T-cell (primary cell): ENCODE measurements at places on chromosomes 11 and 22. TPM values are rescaled to one million over a fixed set of nuclear protein-coding genes. Genes with fewer than 3 reads are reported as not detected.
A peak's percentile ranks its signal among the peaks of the same experiment; 100 is the strongest.

The TUB gene
- 0.20 TPM for total RNA-seq

The SEPTIN5 gene
- total RNA-seq = 0.33 TPM

The UBQLNL gene
- total RNA-seq = 0.46 TPM

The MIOX gene
- total RNA-seq = 0.54 TPM

The RTN4R gene
- 3.0 TPM for total RNA-seq

DNA sequence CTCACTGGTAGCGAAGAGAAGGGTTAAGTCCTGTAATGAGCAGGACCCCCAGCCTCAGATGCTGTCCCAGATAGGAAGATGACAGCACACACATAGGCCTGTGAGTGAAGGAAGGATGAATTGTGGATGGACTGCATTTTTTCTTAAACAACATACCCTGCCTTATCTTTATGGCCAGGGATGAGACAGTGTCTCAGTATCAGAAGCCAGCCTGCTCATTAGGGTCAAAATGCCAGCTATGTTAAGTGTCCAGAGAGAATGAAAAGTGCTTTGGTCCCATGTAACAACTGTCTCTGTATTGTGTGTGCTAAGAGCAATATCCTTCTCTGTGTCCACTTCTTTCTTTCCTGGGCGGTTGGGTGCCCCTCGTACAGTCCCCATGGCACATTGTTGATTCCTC lies 30.2 kb downstream of the PPFIBP2 start:
- DNase-seq = no peak

DNA sequence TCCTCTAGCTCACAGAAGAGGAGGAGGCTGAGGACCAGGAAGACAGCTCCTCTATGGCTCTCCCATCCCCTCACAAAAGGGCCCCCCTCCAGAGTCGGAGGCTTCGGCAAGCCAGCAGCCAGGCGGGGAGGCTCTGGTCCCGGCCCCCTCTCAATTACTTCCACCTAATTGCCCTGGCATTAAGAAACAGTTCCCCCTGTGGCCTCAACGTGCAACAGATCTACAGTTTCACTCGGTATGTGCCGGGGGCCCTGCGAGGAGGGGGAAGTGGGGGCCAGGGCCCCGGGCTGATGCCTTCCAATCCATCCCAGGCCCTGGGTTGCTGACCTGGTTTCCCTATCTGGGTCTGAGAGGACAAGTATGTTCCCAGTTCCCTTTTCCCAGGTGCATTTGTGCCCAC lies 7.9 kb downstream of the FOXR1 start:
- no peak for DNase-seq

- DNase-seq = no peak
These were observed 72.6 kb downstream of the HIPK3 start for GRCh38 chr11:33329705-33330329.

- DNase-seq = no peak
These were observed 4.1 kb upstream of the SAC3D1 start for GRCh38 chr11:65036931-65037330.

The C11orf97 gene
- not detected for total RNA-seq

- DNase-seq = no peak
These were observed 55.6 kb downstream of the TCF20 start for GRCh38 chr22:42214633-42215415.

The WNT11 gene
- 0.82 TPM for total RNA-seq

The LUZP2 gene
- total RNA-seq = not detected

DNA sequence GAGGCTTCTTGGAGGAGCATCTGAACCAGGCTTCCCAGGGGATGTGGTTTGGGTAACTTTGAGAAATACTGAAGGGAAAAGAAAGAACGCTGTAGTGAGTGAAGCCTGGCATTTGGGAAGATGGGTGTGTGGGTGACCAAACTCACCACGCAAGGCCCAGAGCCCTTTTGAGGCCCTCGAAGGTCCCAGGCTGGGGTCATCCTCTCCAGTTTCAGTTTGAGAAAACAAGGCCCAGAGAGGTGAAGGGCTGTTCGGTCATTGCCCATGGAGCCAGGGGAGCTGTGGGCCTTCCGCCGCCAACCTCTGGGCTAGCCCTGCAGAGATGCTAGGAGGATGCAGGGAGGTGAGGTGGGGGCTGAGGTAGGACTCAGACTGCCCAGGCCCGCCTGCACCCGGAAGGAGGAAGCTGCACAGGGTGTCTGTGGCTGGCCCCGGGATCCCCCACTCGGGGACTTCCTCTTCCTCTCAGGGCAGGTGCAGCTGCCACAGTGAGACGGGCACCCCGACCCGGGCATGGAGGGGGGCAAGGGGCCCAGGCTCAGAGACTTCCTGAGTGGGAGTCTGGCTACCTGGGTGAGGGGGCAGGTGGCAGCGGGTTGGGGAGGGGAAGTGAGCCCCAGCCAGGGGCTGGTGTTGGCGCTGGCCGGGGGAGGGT lies at the start of gene CCDC88B:
CCDC88B (plus strand) TSS at position 451 of the 655 bp plus-strand sequence; CDS start at position 514, 63 bp downstream.
- peak; percentile 90 for DNase-seq

- DNase-seq = no peak
These were observed 58.8 kb downstream of the MCM5 start for GRCh38 chr22:35458547-35459422.

- no peak for DNase-seq
These were observed 3.2 kb downstream of the SEZ6L start for GRCh38 chr22:26172389-26172990.

The CTTN gene
- 2.6 TPM for total RNA-seq

DNA sequence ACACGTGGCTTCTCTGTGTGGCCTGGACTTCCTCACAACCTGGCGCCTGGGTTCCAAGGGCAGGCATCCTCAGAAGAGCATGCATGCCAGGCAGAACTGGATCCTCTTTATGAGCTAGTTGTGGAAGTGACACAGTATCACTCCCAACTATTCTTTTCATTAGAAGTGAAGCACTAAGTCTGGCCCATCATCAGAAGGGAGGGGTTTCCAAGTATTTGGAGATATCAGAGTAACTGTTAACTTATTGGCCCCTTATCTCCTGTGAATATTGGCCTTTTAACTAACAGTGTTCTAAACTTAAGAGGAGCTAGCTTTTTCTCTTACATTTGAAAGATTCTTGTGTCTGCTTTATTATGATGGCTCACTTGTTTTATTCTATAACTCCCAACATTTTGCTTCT lies 35.5 kb downstream of the FDX1 start:
- DNase-seq = no peak

GRCh38 chr11:20599221-20600019 lies at the start of gene SLC6A5:
Gene SLC6A5, plus strand, starts transcription at chr11:20599608. Its CDS starts 65 bp downstream, at chr11:20599673.
- DNase-seq = peak; percentile 6

DNA sequence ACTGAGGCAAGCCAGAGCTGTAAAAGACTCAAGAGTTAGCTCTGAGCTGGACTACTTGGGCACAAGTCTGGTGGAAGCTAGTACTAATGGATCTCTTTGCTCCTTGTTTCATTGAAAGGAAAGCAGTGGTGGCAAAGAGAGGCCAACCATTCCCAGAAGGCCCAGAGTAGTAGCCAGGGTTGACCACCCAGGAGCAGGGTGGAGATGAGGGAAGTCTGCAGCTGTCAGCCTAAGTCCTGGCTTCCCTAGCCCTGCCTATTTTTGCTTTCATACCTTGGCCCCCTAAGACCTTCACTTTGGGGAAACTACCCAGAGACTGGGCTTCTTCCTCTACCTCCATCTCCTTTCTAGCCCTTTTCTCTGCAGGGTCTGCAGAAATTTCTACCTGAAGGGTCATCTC lies 155.0 kb upstream of the NCAM1 start:
- no peak for DNase-seq

The OR8K1 gene
- not detected for total RNA-seq

- DNase-seq = no peak
These were observed 81.8 kb downstream of the DGCR2 start for GRCh38 chr22:19040391-19040861.

- no peak for DNase-seq
These were observed 141.9 kb downstream of the TMEM135 start for GRCh38 chr11:87179621-87180020.

The NOL12 gene
- 50.0 TPM for total RNA-seq

The HBB gene
- 0.73 TPM for total RNA-seq

DNA sequence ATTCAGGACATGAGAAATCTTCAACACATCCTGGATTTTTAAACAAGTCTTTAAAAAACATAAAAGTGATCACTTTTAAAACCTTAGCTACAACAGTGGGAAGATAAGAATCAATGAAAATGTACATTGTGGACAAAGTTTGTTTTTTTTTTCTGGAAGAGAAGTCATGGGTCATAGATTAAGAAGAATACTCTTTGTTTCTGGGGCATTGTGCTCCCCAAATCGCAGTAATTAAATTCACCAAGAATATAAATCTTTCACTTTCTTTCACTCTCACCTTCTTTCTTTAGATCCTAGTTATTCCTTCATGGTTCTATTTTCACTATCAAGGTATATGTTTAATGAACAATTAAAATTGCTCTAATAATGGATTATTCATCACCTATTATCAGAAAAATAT lies 132.6 kb upstream of the PGR start:
- DNase-seq = no peak

- peak; percentile 50 for DNase-seq
These were observed 25.0 kb upstream of the SUSD2 start for GRCh38 chr22:24156141-24156912.

- no peak for DNase-seq
These were observed 395.6 kb downstream of the LARGE1 start for GRCh38 chr22:33524511-33525260.

The EHBP1L1 gene
- 157 TPM for total RNA-seq

The HOATZ gene
- not detected for total RNA-seq

GRCh38 chr22:50030297-50031188 lies 18.0 kb upstream of the IL17REL start:
- DNase-seq = peak; percentile 80

The TIGD3 gene
- total RNA-seq = 0.92 TPM

GRCh38 chr11:72079819-72080325 lies 470 bp downstream of the NUMA1 start:
- no peak for DNase-seq

The GAB2 gene
- 5.4 TPM for total RNA-seq

The KLHL35 gene
- 1.5 TPM for total RNA-seq

DNA sequence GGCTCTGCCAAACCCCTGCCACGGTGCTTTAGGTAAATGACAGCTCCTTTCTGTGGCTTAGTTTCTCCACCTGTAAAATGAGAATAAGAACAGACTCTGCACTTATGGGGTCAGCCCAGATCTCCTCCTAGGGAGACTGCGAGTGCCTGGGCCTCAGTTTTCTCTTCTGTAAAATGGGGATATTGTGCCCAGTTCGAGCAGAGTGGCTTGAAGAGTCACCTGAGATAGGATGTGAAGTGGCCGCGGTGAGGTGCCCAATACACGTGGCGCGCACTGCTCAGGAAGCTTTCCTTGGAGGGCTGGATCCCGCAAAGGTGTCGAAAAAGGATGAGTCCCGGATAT lies 473 bp upstream of the EMID1 start:
- no peak for DNase-seq

The OR5AR1 gene
- total RNA-seq = not detected

GRCh38 chr22:38479096-38479837 lies 11.4 kb downstream of the KDELR3 start:
- no peak for DNase-seq

- DNase-seq = no peak
These were observed 827.4 kb downstream of the OPCML start for GRCh38 chr11:132704781-132705375.

GRCh38 chr11:124793466-124794278 lies 6.5 kb downstream of the MSANTD2 start:
- no peak for DNase-seq

The DDIAS gene
- total RNA-seq = 0.55 TPM

The MOV10L1 gene
- total RNA-seq = 0.44 TPM

GRCh38 chr11:120065176-120065575 lies 72.7 kb downstream of the TRIM29 start:
- no peak for DNase-seq

DNA sequence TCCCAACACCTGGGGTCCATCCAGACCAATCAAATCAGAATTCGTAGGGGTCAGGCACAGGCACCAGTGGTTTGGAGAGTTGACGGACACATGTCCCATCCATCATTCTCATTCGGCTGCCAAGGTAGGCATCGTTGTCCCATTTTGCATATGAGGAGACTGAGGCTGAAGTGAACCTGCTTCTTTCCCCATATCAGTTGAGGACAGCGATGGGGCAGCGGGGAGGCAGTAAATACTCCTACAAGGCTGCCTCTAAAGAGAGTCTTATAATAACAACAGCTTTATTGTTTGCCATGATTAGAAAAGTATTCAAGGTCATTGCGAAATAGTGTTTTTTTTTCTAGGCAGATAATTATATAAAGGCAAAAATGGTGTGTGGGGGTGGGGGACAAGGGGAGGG lies 1.6 kb upstream of the BEST1 start:
- no peak for DNase-seq

- DNase-seq = peak; percentile 28
These were observed 41.2 kb downstream of the IGLL5 start for GRCh38 chr22:22928666-22929380.

- peak; percentile 21 for DNase-seq
These were observed 17.5 kb downstream of the FGF3 start for GRCh38 chr11:69801513-69802335.

The MAPK8IP2 gene
- 0.13 TPM for total RNA-seq
